ENCODE measurements at places on chromosomes 1 and 21.
A peak's percentile ranks its signal among the peaks of the same experiment; 100 is the strongest.

DNA sequence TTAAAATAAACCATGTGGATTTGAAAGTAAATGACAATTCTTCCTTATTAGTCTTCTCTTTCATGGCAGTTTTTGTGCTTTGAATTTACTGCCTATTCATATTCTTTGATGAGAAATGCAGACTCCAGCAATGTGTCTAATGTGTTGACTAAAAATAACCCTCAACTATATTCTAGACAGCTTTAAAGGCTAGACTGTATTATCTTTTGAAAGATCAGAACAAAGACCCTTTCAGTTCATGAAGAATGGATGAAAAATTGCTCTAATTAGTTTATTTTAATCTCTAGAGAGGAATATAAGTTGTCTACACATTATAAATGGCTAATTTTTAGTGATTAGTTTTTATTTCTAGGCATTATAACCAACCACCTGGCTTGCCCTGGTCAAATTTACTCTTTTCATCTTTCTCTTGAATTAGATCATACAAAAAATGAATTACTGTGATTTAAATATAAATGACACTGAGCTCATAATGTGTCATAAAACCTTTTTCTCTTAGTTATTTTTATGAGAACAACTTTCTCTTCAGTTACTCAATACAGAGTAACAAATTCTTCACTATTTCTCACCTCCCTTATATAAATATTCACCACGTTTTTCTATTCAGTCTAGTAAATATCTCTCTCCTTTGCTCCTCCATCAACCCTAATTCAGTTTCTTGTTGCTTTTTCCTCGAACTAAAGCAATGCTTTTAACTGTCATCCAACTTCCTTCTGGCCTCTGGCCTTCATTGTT is 428.5 kb upstream of the TMPRSS15 start:
- no peak for DNase-seq

- peak; percentile 76 for DNase-seq
Observed at GRCh38 chr1:27603309-27603680, 649 bp downstream of the AHDC1 start.

GRCh38 chr1:207948536-207949250 is 37.8 kb upstream of the CD34 start:
- DNase-seq = no peak

DNA sequence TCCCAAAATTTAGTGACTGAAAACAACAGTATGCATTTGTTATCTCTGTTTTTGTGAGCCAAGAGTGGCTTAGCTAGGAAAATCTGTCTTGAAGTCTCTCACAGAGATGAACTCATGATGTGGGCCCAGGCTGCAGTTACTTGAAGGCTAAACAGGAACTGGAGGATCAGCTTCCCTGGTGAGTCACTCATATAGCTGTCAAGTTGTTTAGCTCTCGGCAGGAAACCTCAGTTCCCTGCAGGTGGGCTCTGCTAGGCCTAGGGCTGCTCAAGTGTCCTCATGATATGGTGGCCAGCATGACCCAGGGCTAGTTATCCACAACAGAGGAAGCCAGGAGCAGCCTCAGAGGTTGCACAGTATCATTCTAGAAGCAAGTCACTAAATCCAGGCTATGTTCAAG is 30.2 kb upstream of the DDX59 start:
- DNase-seq = no peak

GRCh38 chr1:181704546-181704945 is 221.2 kb downstream of the CACNA1E start:
- no peak for DNase-seq

GRCh38 chr1:221555689-221556433 is 186.0 kb downstream of the DUSP10 start:
- no peak for DNase-seq

All from ascending aorta (tissue), 2 donors.